ENCODE measurements at places on chromosomes 1 and 21.

DNA sequence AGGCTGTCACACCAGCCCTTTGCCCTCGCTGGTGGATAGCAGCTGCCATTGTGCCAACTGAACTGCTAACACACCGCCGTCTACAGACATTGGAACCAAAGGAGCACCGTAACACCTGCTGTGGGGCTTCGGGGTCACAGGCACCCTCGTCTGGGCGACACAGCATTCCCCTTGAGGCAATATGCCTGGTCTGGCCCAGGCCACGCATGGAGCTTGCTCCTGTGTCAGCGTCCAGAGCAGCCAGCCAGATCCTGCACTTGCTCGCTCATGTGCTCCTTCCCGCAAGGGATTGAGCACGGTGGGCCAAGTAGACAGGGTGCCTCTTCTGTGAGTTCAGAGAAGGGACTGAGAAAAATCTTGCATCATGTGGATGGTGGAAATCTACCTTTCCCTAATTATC lies 314.6 kb upstream of the PLD5 start:
- no peak for DNase-seq

- DNase-seq, result no peak
These were observed 852 bp downstream of the TMEM50A start for GRCh38 chr1:25338986-25339385.

- DNase-seq, result no peak
These were observed 197.7 kb downstream of the DENND1B start for GRCh38 chr1:197577580-197577979.

DNA sequence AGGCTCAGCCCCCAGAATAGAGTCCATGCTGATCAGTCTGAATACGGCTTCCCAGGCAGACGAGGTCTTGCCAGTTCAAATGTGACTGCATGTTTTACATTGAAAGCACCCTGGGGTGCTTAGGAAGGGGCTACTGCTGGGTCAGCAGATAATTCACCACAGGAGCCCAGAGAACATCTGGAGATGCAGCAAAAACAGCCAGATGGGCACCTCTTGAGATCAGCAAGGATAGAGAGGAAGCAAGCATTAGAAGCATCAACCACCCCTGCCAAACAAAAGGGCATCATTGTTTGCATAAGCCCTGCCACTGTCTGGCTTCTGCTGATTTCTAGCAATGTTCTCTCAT lies 403.1 kb downstream of the RRAGC start:
- DNase-seq, result no peak

GRCh38 chr1:1616045-1616790 lies 918 bp downstream of the MIB2 start:
- peak; percentile 57 for DNase-seq

- no peak for DNase-seq
These were observed at the start of gene FMO2 for GRCh38 chr1:171185091-171185490. TSS of gene FMO2 (plus strand) at chr1:171185300. CDS start at chr1:171185714, 414 bp downstream.

- peak; percentile 52 for DNase-seq
These were observed 29.9 kb downstream of the FUBP1 start for GRCh38 chr1:77948841-77949424.

- DNase-seq, result no peak
These were observed 33.4 kb downstream of the CENPF start for GRCh38 chr1:214636436-214636835.

DNA sequence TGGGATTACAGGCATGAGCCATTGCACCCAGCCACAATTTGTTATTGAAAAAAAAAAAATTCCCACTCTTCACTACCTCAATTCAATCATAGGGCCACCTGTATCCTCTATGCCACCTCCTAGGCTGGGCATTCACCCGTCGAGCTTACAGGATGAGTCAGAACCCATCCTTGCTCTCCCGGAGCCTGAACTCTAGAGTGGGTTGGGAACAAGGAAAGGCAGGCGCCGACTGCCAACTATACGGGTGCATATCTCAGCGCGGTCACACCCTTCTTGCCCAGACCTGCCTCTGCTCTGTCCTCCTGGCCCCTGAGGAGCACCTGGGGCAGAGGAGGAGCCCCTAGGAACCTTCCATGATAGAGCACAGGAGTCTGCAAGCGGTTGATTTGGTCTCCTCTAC lies 21.4 kb upstream of the LBR start:
- DNase-seq, result peak; percentile 89

GRCh38 chr21:37146320-37147235 lies 73.5 kb downstream of the TTC3 start:
- DNase-seq, result no peak

DNA sequence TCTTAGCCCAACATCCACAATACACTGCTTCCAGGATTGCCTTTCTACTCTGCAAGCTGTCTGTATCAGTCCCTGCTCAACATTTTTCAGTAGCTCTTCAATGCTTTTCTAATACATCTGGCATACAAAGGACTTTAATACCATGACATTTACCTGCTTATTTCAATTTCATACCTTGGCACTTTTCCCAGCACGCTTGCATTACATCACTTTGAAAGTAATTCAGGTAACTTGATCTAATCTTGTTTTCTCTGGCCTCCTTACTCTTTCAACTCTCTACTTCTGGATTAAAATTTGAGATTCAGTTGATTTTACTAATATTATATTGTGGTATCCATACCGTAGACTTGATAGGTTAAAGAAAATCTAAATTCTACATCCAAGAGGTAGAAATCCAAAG lies 103.0 kb downstream of the PTGS2 start:
- no peak for DNase-seq

GRCh38 chr1:73907051-73907450 lies 290.9 kb downstream of the LRRIQ3 start:
- DNase-seq, result no peak

GRCh38 chr1:160261556-160261892 lies 825 bp downstream of the DCAF8 start:
- DNase-seq, result peak; percentile 39

DNA sequence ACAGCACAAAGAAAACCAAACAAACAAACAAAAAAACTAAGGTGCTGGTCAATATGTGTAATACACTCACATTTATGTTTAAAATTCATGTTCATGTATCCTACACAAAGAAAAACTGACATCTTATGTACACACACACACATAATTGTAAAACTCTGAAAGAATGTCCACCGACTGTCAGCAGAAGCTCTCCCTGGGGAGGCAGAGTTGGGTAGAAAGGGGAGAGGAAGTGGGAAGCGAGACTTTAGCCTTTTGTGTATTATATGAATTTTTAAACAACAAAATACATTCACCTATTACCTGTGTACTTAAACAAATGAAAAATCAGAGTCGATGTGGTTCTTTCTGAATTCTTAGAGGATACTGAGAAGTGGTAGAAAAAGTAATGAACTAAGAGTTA lies 88.3 kb downstream of the ABCA4 start:
- no peak for DNase-seq

DNA sequence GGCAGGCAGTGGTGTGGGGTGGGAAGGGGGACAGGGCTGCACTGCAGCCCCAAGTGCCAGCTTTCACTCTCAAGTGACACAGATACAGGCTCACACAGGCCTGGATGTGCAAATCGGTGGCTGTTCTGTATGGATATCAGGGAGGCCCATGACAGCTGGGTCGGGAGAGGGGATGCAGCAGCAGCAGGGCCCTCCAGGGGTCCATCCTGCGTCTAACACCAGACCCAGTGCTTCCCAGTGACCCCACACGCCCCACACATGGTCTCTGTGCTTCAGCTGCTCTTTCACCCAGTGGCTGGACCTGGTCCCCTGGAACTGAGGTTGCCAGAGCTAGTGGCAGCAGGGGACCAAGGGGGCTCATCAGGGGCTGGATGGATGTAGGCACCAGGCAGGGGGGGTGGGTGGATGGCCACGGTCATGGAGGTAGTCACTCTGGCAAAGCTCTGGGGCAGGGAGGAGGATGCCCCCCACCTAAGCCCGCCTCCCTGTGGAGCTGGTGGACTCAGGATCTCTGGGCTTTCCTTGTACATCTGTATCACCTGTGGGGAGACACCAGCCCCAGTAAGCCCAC lies 13.9 kb downstream of the BTBD19 start:
- DNase-seq, result no peak

DNA sequence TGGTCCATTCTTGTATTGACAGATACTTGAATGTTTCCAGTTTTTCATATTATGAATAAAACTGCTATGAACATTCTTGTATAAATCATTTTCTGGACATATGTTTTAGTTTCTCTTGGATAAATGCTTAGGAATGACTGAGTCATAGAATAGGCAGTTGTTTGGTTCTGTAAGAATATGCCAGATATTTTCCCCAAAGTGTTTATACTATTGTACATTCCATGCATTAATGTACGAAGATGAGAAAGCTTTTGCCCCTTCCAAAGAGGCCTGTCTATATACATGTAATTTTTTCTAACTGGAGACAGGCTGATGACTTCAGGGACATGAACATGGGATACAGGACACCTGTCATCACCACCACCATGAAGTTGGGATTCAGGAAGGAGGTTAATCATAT lies 11.3 kb downstream of the NBPF3 start:
- DNase-seq, result no peak

- DNase-seq, result no peak
These were observed 180.2 kb downstream of the CRB1 start for GRCh38 chr1:197448121-197448779.

DNA sequence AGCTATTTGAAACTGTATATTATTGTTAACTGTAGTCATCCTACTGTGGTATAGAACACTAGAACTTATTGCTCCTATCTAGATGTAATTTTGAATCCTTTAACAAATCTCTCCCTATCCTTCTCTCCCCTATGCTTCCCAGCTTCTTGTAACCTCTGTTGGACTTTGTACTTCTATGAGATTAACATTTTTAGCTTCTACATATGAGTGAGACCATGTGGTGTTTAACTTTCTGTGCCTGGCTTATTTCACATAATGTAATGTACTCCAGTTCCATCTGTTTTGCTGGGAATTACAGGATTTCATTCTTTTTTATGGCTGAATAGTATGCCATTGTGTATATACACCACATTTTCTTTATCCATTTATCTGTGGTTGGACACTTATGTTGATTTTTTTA lies 64.5 kb upstream of the KIAA1614 start:
- no peak for DNase-seq

DNA sequence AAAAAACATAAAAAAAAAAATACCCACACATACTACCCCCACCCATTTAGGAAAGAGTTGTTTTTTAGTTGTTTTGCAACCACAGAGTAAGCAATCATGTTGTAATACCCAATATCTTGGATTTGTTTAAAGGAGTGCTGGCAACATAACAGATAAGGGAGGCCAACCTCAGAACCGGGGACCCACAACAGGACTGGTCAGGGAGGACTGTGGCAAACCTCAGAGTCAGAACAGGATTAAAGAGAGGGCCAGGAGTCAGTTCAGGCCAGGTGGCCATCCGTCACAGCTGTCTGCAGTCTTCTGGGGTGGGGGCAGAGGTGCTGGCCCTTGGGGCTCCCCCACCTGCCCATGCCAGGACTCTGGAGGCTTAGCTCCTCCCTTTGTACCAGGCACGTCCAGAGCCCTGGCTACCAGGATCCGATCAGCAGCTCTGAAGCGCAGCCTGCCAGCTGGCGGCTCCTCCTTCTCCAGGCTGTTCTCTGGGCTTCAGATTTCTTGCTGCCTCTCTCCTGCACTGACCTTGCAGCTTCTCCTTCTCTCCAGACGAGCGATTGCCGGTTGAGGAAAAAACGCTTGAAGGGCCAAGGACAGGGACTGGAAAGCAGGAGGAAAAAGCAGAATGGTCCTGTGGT lies 7.9 kb downstream of the H6PD start:
- no peak for DNase-seq

GRCh38 chr1:26574018-26574417 lies 44.5 kb downstream of the RPS6KA1 start:
- DNase-seq, result no peak

GRCh38 chr21:42505090-42505726 lies 8.4 kb upstream of the SLC37A1 start:
- no peak for DNase-seq

GRCh38 chr1:26542771-26543451 lies 13.3 kb downstream of the RPS6KA1 start:
- no peak for DNase-seq

DNA sequence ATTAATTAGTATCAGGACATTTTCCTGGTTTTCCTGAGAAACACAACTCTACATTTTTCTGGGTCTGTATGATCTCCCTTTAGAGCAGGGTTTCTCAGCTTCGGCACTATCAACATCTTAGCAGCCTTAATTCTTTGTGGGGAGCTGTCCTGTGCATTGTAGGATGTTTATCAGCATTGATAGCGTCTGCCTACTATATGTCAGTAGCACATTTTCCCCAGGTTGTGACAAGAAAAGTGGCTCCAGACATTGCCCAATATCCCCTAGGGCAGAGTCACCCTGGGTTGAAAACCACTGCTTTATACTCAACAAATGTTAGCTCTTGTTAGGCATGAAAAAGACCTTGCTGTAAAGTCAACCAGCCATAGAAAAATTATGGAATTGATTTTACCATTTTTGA lies 195.1 kb upstream of the FMN2 start:
- DNase-seq, result no peak

DNA sequence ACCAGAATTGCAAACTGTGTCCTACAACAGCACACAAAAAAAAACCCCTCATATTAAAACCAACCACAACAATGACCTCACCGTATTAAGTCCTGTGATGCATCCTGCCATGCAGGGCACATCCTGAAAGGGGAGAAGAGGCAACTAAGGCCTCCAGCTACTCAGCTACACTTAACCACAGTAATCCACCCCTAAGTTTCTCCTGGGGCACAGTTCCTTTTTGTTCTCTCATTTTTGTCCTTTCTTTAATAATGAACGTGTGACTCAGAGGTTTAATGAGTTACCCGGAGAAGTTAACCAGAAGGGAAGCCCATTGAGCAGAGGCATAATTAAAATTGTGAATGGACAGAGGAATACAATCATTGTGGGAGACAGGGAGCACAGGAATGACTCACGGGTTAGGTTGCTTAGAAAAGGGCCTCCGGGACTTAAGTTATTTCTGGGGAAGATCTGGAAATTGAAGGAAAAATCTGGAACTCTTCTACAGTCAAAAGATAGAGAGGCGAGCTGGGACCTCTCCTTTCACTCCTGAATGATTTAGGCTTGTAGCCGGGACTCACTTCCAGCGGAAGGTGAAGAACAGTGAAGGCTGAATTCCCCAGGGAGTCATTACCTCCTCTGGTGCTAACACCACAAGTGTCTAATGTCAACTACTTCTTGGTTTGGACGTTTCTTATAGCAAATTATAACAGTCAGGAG lies 36.9 kb upstream of the HIVEP3 start:
- DNase-seq, result peak; percentile 87

GRCh38 chr1:224683936-224684335 lies 67.8 kb downstream of the CNIH3 start:
- DNase-seq, result no peak

GRCh38 chr1:210467440-210468043 lies 138.8 kb downstream of the HHAT start:
- DNase-seq, result no peak

Measured in urothelium cell line (cell line).